ENCODE measurements at places on chromosomes 1 and 21. TPM values are rescaled to one million over a fixed set of nuclear protein-coding genes. Genes with fewer than 3 reads are reported as not detected.

The KRTAP13-2 gene
- not detected for polyA plus RNA-seq

The DMRTA2 gene
- not detected for polyA plus RNA-seq

The LDLRAD1 gene
- polyA plus RNA-seq = not detected

The CR1 gene
- 37.3 TPM for polyA plus RNA-seq

The IL23R gene
- polyA plus RNA-seq = not detected

The DNASE2B gene
- not detected for polyA plus RNA-seq

The NBPF6 gene
- not detected for polyA plus RNA-seq

The PEX14 gene
- polyA plus RNA-seq = 7.6 TPM

The NBPF26 gene
- 5.8 TPM for polyA plus RNA-seq

The TMEM51 gene
- not detected for polyA plus RNA-seq

The VANGL1 gene
- 1.5 TPM for polyA plus RNA-seq

The SYPL2 gene
- not detected for polyA plus RNA-seq

The TXNDC12 gene
- polyA plus RNA-seq = 75.4 TPM

The CD101 gene
- polyA plus RNA-seq = 1.8 TPM

The CITED4 gene
- 1.7 TPM for polyA plus RNA-seq

The WNT3A gene
- not detected for polyA plus RNA-seq

The NGF gene
- polyA plus RNA-seq = not detected

The KAZN gene
- not detected for polyA plus RNA-seq

The BRDT gene
- polyA plus RNA-seq = not detected

The B4GALT3 gene
- polyA plus RNA-seq = 44.2 TPM

The LCE1B gene
- not detected for polyA plus RNA-seq

The DSCAM gene
- polyA plus RNA-seq = not detected

The AMY2A gene
- polyA plus RNA-seq = not detected

The LY9 gene
- 158 TPM for polyA plus RNA-seq

The FAM131C gene
- not detected for polyA plus RNA-seq

The TMEM125 gene
- not detected for polyA plus RNA-seq

The C21orf58 gene
- 1.3 TPM for polyA plus RNA-seq

The NTMT2 gene
- polyA plus RNA-seq = not detected
